Inflammatory macrophage (primary cell): ENCODE measurements at places on chromosomes 4 and X.

GRCh38 chrX:45447995-45448394 is 247.3 kb upstream of the DIPK2B start:
- no peak for DNase-seq

DNA sequence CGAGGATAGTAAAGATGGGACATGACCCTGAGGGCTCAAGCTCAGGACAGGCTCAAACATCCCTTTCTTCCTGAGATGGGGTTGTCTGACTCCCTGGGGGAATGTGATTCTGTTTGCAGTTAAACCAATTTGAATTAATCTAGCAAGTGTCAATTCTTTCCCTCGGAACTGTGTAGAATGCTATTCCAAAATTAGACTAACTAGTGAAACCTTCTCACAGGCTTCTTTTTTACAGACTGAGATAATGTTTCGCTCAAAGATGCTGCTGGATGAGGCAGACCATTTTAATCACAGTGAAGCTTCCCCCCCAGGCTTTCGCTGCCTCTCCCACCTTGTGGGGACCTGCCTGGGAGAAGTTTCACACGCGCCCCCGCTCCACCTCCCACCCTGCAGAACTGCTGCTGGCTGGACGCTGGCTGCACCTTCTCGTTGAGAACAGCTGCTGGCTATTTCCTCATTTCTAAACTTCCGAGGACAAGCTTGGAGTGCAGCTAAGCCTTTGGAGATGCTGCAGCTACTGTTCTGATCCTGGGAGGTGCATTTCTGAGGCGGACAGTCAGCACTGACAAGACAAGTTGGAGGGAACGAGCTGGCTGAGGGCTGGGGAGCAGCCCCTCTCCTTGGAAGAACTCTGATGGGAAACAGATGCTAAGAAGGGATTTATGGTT is 297.8 kb downstream of the RAPGEF2 start:
- peak; percentile 30 for DNase-seq

DNA sequence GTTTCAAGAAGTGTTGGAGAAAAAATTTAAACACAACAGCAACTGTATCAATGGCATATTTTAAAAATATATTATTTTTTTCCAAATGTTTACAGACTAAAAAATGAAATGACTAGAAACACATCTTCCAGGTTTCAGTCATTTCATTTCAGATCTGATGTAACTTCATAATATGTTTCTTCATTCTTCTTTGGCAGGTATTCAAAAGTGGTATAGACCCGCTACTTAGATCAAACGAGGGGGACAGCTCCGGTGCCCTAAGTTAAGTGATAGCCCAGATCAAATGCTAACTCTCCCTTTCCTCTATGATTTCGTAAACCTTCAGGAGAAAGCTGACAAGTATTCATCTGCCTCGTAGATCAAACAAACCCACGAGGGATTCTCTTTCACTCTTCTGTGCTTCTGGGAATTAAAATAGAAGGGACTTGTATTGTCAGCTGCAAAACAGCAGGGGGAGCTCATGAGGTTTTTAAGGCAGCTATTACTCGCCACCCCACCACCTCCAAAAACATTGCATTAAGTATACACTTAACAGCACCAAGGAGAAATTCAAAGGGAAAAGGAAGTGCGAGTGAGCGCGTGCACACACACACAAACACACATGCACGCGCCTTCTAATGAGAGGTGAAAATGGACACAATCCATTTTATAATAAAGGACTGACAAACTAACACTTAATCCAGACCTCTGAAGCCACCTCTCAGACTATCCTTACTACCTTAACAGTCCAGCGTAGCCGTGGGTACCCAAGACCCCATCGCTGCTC is 21.4 kb downstream of the HELT start:
- peak; percentile 64 for DNase-seq

GRCh38 chr4:7549866-7550265 is 115.1 kb upstream of the PSAPL1 start:
- DNase-seq = no peak

- DNase-seq = no peak
Observed at GRCh38 chr4:52164116-52164515, 113.0 kb downstream of the SPATA18 start.
